Activated naive CD4-positive, alpha-beta T cell (primary cell): ENCODE measurements at places on chromosomes 6 and 20.

DNA sequence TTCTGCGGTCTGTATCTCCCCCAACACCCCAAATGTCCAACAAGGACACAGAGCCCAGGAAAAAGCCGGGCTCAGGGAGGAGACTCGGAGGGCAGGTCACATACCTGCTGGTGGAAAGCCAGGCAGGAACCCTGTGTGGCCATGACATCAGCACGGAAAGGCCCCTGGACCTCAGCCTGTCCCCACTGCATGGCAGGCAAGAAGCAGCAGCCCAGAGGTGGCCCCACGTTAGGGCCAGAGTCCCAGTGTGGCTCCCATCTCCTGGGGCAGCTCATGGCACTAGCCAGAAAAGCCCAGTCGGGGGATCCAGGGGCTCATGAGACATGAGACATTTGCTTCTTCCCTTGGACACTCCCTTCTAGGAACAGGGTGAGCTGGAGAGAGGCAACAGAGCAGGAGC, 258.7 kb downstream of the DLL1 start:
- no peak for DNase-seq

DNA sequence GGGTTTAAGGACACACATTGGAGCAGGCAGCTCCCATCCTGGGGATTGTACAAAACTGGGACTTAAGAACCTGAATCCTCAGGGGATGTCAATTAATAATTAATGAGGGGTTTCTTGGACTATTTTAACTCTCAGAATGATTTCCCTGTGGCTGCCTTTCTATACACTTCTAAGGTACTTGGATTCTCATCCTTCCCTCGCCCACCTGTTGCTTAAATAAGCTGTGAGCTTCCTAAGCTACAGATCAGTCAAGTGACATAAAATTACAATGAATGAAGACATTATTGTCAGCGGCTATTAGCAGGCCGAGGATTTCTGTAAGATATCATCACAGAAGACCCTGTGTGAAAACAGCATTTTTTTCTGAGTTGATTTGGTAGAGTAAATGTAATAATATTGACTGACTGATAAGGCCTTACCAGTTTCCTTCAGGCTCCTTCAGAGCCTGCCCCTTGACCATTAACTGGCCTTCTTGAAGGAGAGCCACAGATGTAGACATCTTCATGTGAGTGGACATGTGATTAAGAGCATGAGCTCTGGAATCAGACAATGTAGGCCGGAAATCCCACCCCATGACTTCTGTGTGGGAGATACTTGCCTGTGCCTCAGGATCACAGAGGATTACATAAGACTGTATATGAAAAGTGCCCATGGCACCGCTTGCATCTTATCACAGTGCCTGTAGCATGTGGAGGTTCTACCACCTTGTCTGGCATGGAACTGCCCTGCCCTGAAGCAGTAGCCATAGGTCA, 101.7 kb downstream of the TULP4 start:
- DNase-seq = no peak

GRCh38 chr6:31952140-31952805, 6.4 kb downstream of the CFB start:
- DNase-seq = no peak

GRCh38 chr20:2364044-2364443, 16.7 kb upstream of the TGM6 start:
- DNase-seq = no peak

- DNase-seq = no peak
Observed at GRCh38 chr20:33411242-33411641, 9.9 kb upstream of the CDK5RAP1 start.

GRCh38 chr20:52481443-52481842, 289.9 kb upstream of the ZFP64 start:
- no peak for DNase-seq

- DNase-seq = no peak
Observed at GRCh38 chr6:8387942-8388437, 47.4 kb downstream of the SLC35B3 start.

- no peak for DNase-seq
Observed at GRCh38 chr20:15515691-15516090, 1057.6 kb downstream of the KIF16B start.

DNA sequence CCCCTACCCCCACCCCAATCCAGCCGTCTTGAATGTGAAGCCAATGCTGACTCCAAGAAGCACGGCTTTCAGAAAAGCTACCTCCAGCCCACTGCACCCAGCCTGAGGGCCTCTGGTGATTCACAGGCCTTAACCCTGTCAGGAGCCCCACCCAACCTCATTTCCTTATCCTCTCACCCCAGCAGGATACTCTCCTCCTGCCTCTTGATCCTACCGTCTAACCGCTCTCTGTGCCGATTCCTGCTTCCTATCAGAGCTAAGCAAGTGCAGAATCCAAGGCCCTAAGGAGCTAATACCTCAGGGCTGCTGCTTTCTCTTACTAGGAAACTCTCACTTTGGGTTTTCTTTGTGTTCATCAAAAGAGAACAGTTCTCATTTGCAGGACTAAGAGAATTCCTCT, 47.2 kb downstream of the TRERF1 start:
- no peak for DNase-seq

GRCh38 chr6:45924763-45925342, 90.8 kb downstream of the CLIC5 start:
- DNase-seq = no peak

DNA sequence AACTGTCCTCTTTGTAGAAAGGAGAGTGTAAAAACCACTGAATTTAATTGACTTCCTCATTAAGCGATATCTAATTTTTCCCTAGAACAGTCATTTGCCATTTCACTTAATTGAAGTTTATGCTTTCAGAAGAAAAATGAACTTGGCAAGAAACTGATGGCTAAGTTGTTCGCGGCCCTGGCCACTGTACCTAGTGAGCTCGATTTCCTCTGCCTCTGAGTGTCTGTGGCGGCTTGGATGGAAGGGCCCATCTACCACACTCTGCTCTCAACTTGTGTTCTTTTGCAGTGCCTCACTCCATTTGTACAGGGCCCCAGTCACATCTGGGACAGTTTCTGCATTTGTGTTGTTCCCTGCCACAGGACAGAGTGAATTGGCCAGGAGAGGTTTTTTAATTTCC, 102.9 kb downstream of the BCAS1 start:
- no peak for DNase-seq

- DNase-seq = no peak
Observed at GRCh38 chr6:89711801-89712200, 73.3 kb upstream of the LYRM2 start.

GRCh38 chr6:9620263-9620662, 794.6 kb downstream of the TFAP2A start:
- no peak for DNase-seq

- DNase-seq = no peak
Observed at GRCh38 chr20:10524643-10525042, 89.5 kb downstream of the SLX4IP start.

GRCh38 chr6:80437801-80438200, 331.3 kb downstream of the BCKDHB start:
- no peak for DNase-seq
